AG04449 (cell line): ENCODE measurements at places on chromosomes 2 and 18.

DNA sequence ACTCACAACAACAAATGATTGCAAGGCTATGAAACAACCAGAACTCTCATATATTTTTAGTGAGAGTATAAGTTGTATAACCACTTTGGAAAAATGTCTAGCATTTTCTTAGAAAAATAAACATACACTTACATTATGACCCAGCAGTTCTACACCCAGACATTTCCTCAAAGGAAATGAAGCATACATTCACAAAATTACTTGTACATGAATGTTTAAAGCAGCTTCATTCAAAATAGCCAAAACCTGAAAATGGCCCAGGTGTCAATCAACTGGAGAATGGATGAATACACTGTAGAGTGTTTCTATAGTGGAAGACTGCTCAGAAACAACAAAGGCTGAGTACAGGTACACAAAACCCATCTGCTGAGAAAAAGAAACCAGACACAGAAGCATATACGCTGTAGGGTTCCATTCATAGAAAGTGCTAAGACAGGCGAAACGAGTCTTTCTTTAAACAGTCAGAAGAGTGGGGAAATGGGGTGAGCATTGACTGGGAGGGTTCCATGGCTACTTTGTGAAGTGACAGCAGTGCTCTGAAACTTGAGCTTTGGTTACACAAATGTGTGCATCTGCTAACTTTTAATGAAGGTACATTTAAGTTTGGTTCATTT, 799.0 kb downstream of the DCDC2C start:
- no peak for DNase-seq

- peak; percentile 23 for DNase-seq
These were observed 521.2 kb upstream of the FANCL start for GRCh38 chr2:58762176-58762781.

- DNase-seq = no peak
These were observed 222.9 kb downstream of the NDUFA10 start for GRCh38 chr2:239802185-239802649.

DNA sequence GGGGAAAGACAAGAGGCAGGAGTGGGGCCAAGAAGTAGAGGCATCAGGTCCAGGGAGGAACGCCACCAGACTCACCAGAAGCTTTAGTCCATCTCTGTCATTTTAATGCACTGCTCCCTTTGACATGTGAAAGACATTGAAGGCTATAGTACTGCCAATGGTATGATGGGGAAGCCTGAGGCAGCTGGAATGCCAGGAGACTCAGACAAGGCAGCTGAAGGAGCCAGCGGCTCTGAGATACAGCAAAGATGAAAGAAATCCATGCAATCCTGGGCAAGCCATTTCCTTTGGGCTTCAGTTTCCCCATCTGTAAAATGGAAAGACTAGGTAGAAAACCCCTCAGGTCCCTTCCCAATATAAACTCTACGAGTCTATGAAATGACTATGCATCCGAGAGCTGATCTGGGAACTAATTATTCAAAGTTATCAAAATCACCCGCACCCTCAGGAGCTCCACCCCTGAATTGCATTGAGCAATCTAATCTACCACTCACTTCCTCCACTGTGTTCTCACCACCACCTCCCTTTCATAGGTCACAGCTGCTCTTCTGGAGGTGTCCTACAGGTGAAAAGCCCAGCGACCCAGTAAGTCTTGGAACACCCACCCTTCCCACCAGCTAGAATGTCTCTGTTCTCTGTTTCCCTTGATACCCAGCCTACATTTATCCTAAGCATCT, 3.1 kb downstream of the CXCR2 start:
- no peak for DNase-seq
